Occipital lobe (tissue), 3 donors: ENCODE measurements at places on chromosomes 3 and 15.

GRCh38 chr15:51180534-51180933, 85.8 kb upstream of the TNFAIP8L3 start:
- DNase-seq: no peak

GRCh38 chr3:148911173-148911572, 46.1 kb downstream of the CPA3 start:
- no peak for DNase-seq

DNA sequence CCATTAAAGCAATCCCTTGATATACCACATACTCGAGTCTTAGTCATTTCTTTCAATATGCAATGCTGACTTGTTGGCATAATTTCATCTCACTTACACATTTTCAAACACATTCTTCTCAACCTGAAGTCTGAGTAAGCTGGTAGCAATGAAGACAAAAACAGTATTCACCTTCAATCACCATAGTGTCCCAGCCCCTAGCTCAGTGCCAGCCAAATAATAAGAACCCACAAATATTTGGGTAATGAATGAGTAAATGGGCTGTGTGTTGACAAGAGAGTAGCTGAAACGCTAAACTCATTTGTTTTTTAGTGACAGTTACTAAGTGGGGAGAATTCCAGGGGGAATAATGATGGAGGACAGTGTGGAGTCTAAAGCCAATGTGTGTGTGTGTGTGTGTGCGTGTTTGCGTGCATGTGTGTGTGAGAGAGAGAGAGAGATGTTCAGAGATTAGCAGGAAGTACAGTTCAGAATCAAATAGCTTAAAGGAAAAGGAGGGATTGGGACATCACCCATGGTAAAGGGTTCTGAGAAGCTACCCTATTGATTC, 165.7 kb downstream of the GAP43 start:
- no peak for DNase-seq

GRCh38 chr15:39188930-39189329, 391.9 kb upstream of the THBS1 start:
- no peak for DNase-seq

DNA sequence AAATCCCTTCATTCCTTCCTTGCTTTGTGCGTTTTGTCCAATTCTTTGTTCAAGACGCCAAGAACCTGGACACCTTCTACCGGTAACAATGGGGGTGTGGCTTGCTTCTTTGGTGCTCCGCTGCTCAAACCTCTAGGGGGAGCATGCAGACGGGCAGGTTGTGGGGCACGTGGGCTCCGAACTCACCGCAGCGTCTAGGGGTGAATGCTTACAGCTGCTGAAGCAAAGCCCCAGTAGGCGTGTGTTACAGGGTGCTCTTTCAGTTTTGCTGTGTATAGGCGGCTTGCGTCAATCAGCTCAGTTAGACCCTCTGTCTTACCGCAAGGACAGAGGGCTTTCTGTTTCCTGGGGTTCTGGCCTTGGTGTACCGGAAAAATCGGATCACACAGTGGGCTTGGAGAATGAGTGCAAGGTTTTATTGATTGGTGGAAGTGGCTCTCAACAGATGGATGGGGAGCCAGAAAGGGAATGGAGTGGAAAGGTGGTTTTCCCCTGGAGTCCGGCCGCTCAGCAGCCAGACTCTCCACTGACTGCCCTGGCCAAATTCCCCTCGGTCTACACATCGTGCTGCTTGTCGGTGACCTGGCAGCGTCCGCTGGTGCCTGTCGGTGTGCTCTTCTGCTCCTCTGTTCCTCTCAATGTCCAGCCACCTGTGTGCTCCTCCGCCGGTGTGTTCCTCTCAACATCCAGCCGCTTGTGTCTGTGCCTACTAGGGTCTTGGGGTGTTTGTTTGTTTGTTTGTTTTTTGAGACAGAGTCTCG, 1.2 kb upstream of the LRRC34 start:
- DNase-seq: no peak

DNA sequence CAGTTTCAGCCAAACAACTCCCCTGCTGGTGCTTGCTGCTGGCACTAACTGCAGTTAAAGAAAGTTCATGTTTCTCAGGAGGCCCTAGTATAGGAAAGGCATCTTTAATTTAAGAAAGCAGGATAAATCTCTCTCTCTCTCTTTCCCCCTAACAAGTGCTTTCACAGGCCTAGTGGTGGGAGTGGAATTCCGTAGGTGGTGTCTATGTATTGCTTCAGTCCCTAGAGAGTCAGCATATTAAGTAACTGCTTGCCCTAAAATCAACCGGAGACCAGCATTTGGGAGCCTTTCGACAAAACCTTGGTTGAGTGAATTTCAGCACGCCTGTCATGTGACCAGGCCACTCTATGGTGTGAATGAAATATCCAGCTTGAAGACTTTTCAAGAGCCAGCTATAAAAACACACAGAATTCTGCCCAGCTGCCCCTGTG, 169.2 kb upstream of the TGFBR2 start:
- DNase-seq: no peak

DNA sequence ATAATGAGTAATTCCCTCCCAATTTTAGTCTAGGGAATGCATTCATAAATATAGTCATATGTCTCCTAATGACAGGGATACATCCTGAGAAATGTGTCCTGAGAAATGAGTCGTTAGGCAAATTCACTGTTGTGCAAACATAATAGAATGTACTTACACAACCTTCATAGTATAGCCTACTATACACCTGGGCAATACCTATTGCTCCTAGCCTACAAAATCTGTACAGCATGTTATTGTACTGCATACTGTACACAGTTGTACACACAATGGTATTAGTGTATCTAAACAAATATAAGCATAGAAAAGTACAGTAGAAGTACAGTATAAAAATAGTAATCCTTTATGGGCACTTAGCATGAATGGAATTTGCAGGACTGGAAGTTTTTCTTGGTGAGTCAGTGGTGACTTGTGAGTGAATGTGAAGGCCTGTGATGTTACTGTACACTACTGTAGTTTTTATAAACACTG, 6.6 kb downstream of the DTWD1 start:
- no peak for DNase-seq

DNA sequence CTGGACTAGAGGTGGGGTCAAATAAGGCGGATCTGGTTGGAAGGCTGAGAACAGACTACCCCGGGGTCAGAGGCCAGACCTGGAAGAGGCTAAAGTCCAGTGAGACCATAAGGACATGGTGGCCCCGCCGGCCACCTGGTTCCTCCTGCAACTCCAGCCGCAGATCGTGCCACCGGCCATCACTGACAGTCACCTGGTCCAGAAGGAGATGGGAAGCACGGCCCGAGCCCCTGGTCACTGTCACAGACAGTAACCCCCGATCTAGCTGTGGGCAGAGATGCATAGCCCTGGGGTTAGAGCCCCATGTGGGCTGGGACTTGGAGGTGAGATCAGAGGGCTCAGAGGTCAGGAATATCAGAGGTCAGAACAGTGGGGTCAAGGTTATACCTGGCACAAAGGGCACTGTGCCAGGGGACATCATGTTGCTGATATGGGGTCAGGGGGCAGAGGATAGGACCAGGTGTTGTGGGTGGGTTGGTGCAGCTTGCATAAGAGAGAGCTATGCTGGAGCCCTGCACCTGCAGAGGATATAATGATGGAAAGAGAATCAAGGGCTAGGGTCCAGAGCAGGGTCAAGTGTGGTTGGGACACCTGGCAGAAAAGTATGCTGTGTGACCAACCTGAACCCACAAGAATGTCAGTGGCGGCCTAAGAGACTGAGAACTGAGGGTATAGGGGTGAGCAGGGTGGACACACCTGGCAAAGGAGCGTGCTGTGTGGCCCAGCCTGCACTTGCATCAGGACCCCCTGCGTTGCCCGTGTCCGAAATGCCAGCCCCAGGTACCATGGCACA, 9.6 kb downstream of the CELSR3 start:
- DNase-seq: no peak

DNA sequence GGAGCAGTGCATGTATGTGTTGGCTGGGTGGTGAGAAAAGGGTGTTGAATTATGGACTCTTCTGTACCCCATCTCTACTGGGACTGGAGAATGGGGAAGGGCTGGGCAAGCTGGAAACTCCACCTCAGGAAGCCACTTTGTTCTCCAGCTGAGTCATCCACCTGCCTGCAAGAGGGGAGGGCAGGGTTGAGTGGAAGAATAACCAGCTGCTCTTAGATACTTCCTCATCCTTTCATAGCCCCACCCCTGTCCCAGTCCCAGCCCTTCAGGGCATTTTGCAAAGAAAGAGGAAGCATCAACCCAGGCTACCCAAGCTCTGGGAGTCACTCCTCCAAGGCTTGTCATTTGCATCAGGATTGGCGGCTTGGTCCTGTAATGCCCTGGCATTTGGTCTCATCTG, 33.1 kb downstream of the RAB11A start:
- no peak for DNase-seq

DNA sequence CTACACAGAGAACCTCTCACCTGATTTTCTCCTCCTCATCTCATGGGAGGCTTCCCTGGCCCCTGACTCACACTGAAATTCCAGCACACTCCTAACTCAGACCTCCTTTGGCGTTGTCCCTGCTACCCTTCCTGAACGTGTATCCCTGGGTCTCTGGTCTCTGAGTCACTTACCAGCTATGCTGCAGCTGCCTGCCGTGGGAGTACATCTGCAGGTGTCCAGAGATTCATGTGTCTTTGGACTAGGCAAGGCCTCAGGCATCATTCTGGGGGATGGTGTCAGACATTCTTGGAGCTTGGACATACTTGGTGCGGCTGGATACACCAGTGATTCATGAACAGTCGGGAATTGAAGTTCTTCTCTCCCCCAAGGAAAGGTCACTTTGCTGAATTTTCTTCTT, 148.8 kb upstream of the TRIM42 start:
- DNase-seq: no peak

GRCh38 chr15:88912500-88912921, 668 bp downstream of the MFGE8 start:
- no peak for DNase-seq

DNA sequence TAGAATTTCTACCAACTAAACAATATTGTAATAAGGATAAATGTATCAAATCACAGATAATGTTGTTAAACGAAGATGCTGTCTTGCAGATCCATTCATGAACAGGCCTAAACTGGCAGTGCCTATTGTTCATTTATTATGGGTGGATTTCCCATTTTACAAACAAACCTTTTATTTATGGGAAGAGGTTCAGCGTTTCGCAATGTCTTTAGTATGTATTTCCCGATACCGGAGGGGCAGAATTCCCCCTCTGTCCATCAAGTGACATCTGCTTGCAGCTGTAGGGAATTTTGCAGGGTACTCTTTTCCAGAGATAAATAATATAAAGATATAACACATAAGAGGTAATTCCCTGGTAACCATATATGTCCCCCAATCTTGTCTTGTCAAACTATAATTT, 5.7 kb downstream of the CEP19 start:
- DNase-seq: no peak

DNA sequence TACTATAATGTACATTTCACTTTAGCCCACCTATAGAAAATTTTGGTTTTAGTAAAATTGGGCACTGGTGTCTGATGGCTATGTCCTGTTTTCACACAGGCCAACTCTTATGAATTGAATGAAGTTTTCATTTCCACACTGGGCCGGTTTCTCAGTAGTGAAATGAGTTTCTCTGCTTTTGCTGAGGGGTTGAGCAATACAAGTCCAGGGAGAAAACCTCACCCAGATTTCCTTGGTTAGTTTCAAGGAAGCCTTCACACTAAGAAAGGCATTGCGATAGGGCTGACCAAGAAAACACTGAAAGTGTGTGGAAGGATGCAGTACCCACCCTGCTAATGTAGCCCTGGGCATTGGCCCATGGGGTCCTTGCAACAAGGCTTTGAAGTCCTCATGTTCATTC, 331.5 kb upstream of the CFAP20DC start:
- no peak for DNase-seq

DNA sequence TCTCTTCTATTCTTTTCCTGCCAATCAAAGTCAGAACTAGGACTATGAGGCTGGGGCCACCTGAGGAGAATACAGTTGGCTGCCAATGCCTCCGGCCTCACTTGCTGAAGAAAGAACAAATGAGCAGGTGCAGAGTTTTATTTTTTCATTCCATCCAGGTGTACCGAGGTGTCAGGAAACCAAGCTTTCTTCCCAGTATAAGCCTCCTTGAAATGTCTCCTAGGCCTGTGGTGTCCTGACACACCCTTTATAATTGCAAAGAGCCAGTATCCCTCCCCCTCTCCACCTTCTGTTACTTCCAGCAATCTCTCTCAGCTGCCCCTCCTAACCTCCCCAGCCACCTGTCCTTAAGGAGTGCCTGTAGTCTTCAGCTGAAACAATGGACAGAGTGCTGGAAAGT, 127.9 kb downstream of the SLC9A9 start:
- no peak for DNase-seq

DNA sequence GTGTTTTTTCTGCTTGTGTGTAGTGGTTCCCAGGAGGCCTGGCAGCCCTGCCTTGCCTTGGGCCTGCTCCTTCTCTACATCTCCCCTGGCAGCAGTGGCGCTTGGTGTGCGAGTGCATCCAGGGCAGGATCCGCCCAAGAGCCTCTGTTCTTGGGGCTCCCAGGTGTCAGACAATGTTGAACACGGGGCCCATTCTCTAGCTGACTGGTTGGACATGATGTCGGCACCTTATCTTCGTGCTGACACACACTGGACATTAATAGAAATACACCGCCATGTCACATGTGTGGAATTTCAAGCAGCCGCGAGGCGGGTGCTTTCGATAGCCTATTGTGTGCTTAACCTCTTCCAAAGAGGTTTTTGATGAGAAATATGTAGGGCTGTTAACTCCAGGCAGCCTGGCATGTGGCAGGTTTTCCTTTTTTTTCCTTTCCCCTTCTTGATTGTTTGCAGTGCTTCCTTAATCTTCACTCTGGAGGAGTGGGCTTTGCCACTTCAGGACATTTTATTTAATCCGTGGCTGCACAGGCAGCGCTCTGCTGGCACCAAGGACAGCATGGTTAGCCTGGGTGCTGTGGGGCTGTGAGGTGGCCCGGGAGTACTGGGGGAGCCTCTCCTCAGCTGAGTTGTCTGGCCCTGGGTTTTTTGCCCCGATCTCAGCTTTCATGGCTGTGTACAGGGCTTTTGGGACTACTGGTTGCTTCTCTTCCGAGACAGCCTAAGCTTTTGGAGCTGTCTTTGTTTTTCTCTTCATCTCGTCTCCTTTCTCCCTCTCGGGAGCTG, 42.5 kb downstream of the CHCHD6 start:
- DNase-seq: no peak

- no peak for DNase-seq
Measured at GRCh38 chr15:95990833-95991232, 339.7 kb upstream of the NR2F2 start.

DNA sequence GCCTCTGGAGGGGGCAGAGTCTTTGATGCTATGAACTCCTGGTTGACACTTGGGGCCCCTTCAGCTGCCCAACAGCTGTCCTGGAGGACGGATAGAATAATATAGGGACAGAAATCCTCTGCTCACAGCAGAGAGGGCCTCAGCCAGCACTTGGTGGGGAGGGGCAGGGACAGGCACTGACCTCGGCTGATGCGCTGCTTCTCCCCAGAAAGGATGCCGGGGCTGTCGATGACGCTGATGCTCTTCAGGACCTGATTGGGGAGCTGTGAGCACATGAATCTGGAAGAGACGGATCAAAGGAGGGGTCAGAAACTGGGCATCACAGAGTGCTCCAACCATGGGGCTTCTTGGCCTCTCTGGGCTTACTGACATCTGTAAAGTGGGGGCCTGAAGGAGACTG, 29.5 kb downstream of the EHD4 start:
- no peak for DNase-seq

GRCh38 chr3:25291481-25291905, 136.6 kb upstream of the RARB start:
- no peak for DNase-seq
